Dorsolateral prefrontal cortex (tissue), 122 donors: ENCODE measurements at places on chromosomes 5 and 9.

DNA sequence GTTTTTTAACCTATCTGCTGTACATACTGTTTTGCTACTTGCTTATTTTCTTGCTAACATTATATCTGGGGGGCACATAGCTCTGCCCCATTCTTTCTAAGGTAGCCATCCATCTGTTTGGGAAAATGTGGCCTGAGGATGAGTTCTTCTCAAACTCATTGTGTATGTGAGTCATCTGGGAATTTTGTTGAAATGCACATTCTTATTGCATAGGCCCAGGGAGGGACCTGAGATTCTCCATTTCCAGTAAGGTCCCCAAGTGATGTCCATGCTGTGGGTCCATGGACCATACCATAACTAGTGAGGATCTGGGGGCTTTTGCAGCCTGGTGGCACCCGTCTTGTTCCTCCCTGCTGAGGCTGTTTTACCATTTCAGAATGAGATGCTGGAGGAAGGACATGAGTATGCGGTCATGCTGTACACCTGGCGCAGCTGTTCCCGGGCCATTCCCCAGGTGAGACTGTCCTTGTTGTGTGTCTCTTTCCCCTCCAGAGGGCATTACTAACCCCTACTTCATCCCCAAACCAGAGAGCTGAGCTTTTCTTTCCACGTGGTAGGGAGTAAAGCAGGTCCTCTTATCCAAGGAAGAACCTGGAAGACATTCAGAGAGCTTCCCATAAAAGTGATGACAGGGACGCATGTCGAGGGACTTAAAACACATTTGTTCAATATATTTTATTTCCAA is 28.6 kb downstream of the CYFIP2 start:
- DNase-seq = no peak

- DNase-seq = no peak
Observed at GRCh38 chr5:69024241-69024651, 69.6 kb upstream of the SLC30A5 start.

GRCh38 chr5:98110282-98110691 is 663.2 kb upstream of the RGMB start:
- no peak for DNase-seq

DNA sequence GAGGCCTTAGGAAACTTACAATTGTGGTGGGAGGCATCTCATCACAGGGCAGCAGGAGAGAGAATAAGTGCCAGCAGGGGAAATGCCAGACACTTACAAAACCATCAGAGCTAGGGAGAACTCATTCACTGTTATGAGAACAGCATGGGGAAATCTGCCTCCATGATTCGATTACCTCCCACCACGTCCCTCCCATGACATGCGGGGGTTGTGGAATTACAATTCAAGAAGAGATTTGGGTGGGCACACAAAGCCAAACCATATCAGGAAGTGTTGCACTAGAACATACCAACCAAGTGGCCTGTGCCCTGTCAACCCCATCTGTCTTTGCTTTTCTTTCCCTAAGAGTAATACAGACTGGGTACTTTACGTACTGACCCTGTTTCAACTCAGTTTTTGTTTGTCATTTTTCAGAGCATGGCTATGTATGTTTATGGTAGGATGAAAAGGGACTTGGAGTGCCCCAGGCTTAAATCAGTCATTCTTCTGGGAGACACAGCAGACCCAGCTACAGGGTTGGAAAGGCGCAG is 58.3 kb upstream of the TGFBR1 start:
- no peak for DNase-seq

DNA sequence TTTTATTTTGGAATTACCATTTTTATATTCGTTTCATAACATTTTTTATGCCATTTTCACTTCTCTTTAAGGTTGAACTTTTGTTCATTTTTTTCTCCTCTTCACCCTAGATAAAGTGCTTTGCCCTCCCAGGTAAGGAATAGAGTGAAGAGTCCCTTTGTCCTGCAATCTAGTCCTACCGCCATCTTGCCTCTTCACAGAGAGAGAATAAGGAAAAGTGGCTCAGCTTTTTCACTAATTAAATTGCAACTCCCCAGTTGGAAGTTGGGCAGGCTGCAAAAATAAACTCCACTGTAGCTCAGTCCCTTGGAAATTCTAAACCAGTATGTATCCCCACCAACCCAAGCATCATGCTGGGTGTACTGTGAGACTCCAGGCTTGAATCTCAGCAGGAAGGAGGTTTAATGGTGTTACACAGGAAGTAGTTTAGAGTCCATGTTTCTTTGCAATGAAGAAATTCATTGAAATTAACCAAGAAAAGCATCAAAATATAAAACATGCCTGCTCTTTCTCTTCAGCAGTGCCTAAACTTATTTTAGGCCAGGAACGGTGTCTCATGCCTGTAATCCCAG is 60.3 kb upstream of the PCSK1 start:
- DNase-seq = no peak

DNA sequence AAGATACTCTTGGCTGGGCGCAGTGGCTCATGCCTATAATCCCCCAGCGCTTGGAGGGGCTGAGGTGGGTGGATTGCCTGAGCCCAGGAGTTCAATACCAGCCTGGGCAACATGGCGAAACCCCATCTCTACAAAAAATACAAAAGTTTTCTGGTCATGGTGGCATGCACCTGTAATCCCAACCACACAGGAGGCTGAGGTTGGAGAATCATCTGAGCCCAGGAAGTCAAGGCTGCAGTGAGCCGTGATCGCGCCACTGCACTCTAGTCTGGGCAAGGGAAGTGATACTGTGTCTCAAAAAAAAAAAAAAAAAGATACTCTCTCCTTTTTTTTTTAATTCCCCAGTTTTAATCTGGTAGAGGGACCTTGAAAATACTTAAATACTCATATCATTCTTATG is 15.0 kb downstream of the ANKRD33B start:
- DNase-seq = no peak
